Stimulated activated naive CD4-positive, alpha-beta T cell (primary cell): ENCODE measurements at places on chromosomes 12 and 14.
A peak's percentile ranks its signal among the peaks of the same experiment; 100 is the strongest.

- no peak for DNase-seq
These were observed 78.2 kb downstream of the HMGA2 start for GRCh38 chr12:65902500-65902899.

- DNase-seq: no peak
These were observed 1248.4 kb downstream of the LRFN5 start for GRCh38 chr14:42855085-42855484.

DNA sequence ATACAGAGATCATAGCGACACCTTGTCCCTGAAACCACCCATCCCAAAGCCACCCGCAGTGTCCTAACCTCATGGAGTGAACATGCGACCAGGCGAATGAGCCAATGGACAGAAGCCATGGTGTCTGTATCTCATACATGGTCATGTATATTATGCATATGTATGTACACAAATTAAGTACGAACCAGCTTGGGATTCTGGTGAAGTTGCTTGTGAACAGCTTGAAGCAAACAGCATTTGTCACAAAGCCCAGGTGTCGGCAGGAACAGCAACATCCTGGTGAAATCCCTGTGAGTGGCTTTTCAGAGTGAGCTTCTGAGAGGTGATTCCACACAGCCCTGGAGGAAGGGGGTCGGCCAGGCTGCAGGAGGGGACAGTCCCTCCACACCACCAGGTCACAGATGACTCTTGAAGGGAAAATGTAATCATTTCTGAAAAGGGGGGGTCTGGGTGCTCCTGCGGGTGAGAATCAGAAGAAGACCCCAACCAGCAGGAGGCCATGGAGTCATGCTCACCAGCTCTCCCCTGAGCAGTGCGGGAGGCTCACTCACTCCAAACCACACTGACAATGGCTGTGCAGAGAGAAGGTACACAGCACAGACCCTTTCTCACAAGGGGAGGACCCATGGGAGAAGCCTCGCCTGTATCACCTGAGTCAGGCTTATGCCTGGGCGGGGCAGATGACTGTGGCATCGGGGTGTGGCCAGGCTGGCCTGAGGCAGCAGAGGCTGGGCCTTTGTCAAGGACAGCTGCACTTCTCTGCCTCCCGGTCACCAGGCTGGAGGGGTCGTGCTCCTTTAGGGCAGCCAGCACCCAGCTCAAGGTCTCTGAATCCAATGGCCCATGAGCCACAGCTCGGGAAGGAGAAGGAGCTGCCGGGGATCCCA lies 14.3 kb downstream of the CHGA start:
- no peak for DNase-seq

DNA sequence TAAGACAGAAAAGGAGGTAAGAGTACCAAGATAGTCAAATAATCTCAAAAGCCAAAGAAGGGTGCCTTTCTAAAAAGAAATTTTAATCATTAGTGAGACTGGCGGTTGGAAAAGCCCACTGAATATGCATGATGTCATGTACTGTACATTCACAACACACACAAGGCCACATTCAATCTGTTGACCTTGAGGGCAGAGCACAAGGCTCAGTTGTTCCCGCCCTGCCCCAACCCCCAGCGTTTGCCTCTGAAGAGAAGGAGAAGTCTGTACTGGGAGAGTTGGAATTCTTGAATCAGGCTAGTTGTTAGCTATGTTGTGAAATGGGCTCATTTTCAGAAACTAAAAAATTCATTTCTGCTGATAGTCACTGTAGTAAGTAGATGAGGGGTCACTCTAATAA lies 50.2 kb upstream of the NID2 start:
- no peak for DNase-seq

DNA sequence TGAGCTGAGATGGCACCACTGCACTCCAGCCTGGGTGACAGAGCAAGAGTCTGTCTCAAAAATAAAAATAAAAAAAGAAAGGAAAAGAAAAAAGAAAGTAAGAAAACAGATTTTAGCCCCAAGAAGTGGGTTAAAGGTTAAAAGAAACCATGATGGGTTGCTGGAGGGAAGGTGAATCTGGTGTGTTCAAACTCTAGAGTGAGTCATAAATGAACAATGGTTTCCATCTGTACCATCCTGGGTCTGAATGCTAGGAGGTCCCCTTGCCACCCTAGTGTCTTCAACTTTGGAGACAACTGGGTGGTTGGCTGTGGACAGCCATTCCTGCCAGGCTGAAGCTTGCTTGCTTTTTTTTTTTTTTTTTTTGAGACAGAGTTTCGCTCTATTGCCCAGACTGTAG lies 1.6 kb upstream of the RPS26 start:
- no peak for DNase-seq

DNA sequence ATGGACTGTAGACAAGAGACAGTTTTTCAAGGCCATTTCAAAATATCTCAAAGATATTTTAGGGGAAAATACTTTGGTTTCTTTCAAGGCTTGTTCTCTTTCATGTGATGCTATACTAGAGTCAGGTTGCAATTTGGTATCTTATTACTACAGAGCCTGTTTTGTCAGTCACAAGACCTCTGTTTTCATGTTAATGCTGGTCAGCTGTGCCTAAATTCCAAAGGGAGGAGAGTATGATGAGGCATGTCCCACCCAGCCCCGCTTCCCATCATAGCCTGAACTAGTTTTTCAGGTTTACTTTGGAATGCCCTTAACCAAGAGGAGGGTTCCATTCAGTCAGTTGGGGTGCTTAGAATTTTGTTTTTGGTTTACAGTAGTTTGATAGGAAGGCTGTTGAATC lies 52.6 kb downstream of the GPHB5 start:
- no peak for DNase-seq

DNA sequence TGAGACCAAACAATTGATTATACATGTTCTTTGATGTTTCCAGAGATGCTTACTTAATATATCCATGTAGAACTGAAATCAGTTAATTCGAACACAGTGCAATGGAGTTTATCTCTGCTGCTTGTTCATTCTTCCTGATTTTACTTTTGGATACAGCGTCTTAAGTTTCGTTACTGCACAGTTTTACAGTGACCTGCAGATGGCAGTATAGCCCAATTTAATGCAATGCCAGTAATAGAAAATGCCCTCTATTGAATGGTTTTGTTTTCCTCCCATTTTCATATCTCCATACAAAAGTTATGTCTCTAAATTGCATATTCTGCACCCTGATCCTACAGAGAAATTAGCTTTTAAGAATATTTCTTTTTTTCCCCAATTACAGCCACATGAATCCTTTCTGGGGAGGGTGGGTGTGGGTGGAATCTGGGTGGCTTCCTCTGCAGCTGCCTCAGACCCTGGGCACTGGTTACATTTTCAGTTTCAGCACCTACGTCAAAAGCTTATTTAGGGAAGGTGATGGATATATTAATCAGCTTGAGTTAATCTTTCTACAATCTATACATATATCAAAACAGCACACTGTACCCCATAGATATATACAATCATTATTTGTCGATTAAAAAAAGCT lies 101.1 kb upstream of the DCD start:
- peak; percentile 64 for DNase-seq

DNA sequence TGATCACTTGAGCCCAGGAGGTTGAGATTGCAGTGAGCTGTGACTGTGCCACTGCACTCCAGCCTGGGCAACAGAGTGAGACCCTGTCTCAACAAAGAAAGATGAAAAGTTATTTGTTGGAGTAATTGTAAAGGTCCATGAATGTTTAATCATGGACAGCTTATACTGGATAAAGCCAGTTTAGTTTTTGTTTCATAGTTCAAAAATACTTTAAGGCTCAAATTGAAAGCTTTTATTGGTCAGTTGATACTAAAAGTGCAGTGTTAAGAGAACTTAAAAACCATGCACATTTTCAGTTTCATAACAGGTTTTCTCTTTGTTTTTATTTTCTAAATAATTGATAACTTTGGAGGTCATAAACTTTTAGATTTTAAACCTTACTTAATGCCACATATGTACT lies 108.4 kb downstream of the MON2 start:
- no peak for DNase-seq

DNA sequence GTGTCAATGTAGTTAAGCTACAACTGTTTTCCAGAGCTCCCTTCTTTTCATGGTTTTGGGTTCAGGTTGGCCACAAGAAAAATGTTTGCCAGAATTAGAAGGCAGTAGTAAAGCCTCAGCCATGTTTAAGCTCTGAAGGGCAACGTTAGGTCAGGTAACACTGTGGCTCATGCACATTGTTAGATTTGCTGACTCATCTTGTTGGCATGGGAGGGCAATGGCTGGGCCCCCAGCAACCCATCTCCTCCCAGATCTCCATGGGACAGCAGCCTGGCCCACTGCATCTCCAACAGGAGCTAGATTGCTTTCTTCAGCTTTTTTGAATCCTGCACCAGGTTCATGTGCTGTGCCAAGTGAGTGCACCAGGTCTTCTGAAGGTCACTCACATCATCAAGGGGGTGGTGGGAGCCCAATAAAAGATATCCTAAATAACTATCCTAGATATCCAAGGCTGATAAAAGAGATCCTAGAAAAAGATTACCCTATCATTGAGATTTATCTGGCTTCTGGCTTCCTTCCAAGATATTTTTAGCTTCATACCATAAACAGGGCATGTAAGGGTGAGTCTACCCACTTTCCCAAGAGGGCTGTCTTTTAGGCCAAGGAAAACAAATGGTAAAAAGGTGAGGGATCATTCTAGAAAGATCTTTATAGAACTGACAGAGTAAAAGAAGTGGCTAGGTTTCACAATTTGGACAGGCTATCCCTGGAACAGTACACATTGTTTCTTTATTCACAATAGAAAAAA lies 28.9 kb downstream of the PTGER2 start:
- no peak for DNase-seq

GRCh38 chr14:34051966-34052657 lies 101.2 kb upstream of the EGLN3 start:
- no peak for DNase-seq

DNA sequence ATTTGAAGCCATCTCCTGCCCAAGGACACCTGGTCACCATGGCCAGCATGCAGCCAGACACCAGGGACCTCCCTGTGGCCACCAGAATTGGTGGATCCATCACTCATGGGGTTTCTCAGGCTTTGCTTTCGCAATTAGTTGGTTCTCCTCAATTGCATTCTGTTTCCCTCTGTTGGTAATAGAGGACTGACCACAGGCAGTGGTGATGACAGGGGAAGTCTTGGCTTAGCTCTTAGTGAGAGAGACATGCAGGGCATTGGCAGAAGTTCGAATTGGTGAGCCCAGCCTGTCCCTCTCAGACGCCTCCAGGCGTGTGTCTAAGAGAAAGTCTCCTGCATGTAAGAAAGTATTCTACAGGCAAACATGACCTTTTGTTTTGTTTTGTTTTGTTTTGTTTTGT lies 21.3 kb downstream of the HCAR2 start:
- no peak for DNase-seq

- DNase-seq: no peak
These were observed 16.4 kb upstream of the SRP54 start for GRCh38 chr14:34966413-34966812.

- DNase-seq: no peak
These were observed 173.5 kb downstream of the PLCZ1 start for GRCh38 chr12:18564306-18564705.

DNA sequence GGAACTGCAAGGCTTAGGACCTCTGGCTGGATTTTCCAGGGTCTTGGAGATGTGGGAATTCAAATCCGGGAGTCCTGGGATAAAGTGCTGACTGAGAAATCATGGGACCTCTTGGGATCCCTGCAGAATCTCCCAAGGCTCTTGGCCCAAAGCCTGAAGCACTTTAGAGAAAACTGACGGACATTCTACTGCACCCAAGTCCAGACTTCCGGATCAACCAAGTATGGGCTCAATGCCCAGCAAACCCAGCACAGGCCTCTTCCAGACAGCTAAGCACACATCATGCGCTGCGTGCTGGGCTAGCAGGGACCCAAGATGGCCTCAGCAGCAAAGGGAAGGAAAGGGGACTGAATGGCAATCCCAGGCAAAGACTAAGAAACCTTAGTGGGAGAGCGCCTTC lies 85.0 kb downstream of the ACTN1 start:
- DNase-seq: no peak

DNA sequence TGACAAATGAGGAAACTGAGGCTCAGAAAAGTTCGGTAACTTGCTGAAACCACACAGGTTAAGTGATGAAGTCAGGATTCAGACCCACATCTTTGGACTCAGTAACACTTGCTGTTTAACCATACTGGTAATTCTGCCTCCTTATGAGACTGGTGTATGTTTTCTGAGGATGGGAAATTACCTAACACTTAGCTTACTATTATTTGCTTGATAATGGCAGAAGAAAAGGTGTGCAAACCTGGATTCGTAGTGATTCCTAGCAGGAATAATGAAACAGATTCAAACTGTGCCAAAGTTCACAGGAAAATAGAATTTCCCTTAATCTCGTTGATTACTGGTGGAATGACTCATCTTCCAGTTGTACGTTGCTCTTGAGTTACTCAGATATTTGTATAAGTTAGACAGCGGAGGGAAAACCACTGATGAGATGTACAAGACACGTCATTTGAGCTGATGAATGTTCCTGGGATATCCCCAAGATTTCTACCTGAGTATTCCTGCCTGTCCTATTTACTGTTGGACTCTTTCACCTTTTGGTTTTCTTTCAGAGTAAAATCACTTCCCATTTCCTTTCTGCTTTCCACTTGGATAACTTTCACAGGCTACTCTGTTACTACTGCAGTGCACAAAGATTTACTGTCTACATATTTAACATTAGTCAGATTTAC lies 37.5 kb downstream of the PRORP start:
- DNase-seq: no peak

DNA sequence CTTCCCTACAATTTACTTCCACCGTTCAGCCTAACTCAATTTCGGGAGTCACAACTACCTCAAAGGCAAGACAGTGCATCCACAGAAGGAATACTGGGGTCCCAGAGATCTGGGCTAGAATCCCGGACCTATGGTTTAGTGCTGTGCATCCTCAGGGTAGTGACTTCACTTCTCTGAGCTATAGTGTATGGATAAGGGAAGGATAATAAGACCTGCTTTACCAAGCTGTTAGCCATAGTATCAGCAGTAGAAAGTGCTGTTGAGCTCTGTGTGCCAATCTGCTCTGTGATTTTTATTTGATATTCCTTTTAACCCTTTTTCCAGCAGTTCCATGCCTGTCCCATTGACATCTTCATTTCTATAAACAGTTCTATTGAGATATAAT lies 1044.3 kb downstream of the BCL11B start:
- no peak for DNase-seq

DNA sequence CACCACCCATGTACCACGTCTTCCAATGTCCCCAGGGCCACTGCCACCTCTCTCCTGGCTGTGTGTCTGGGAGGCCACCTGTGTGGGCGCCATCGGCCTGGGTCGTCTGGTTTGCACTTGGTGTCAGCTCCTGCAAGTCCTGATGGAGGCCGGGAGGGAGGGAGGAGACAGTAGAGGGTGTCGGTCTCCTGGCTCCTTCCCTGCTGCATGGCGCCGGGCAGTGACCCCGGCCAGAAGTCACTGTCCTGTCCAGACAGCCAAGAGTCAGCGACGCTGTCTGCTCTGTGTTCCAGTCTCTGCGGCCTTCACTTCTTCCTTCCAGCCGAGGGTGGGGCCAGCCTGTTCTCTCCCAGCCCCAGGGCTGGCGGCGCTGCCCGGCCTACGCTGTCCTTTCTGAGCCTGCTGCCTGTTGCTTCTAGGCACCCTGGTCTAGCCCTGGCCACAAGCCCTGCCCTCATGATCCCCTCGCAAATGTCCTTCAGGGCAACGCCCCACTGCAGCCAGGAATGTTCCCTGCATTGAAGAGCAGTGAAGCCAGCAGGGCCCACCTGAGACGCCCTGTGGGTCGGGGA lies 13.0 kb upstream of the LBHD2 start:
- DNase-seq: no peak
